ENCODE measurements at places on chromosomes 2 and 18.

GRCh38 chr2:46079985-46080560 lies 217.1 kb upstream of the EPAS1 start:
- no peak for DNase-seq

DNA sequence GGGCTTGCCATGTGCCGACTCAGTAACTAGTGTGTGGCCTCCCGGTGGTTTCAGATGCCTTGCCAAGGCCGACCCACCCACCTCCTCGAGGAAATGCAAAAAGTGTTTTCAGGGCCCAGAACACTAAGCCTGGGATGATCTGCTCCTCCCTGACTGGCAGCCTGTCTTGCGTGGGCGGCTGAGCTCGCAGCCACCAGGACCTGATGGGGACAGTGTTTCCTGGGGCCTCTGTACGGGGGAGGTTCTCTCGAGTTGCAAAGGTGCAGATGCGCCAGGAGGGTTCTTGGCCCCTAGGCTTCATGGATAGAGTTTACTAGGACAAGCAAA lies 85.2 kb downstream of the GLI2 start:
- no peak for DNase-seq

DNA sequence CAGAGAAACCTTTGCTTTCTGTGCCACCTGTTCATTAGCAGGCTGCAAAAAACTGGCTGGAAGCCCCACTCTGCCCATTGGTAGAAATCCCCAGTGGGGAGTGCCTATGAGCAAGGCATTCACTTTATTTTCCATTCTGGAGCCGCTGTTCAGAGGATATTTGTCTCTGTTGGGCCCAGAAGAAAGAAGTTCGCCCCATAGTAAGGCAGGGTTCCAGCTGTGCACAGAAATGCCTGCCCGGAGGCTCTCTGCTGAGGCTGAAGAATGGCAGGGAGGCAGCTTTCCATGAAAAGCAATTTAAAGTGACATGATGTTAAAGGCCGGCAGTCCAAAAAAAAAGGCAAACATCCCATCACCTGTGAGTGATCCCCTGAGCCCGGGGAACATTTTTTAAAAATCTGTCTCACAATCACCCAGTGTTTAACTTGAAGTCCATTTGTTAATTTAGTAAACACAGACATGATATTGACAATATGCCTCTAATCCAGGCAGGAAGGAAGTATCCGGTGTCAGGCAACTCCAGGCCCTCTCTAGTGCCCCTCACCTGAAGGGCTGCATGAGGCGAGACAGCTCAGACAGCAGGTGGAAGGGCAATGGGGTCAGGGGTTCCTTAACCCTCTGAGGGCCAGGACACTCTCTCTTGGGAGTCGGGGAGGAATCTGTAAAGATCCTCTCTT lies 265.1 kb upstream of the SIX2 start:
- no peak for DNase-seq

- DNase-seq, result no peak
These were observed 220.5 kb downstream of the PIEZO2 start for GRCh38 chr18:10928772-10929373.

DNA sequence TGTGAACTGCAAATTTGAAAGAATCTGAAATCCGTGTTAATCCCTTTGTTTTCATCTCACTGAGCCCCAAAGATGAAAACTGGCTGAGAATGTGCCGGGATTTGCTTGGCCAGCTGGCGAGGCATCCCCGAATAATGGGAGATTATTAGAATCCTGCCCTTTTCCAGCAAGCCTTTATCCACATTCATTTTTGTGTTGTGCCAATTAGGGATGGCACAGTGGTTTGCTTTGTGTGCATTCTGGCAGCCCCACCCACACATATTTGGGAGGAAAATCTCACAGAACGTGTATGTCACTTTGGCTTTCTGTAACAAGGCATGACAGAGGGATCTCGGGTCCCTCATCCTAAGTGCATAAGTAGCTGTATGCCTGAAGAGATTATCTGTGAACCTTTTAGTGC lies 405.8 kb upstream of the FAM98A start:
- DNase-seq, result no peak

DNA sequence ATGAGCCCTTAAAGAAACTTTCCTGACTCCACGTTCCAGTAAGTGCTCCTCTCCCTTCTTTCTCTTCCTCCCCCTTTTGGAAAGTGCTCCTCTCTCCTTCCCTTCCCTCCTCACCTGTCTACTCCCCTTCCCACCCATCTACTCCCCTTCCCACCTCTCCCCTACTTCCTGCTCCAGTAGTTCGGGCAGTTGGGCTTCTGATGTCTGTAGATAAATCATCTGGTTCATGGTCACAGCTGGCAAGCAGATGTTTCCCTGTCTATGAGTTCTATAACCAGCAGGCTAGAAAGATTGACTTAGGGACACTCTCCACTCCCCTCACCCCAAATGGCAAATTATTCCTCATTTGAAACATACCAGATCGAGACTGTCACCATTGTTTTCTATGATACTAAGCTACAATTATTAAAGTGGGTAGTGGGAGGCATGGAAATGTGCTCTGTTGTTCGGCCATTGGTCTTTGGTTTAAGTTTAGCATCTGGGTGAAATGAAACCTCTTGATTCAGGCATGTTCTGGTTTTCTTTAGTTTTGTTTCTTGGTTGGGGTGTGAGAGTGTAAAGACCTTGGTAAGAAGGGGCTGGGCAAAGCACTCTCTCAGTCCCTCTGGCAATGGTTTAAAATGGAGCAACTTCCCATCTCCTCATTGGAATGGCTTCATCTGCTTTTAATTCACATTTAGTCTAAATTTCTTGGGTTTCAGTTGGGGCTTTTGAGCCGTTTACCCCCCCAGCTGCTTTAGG lies 413.2 kb upstream of the SPRED2 start:
- no peak for DNase-seq

GRCh38 chr18:36212301-36213171 lies 25.2 kb downstream of the MOCOS start:
- no peak for DNase-seq

DNA sequence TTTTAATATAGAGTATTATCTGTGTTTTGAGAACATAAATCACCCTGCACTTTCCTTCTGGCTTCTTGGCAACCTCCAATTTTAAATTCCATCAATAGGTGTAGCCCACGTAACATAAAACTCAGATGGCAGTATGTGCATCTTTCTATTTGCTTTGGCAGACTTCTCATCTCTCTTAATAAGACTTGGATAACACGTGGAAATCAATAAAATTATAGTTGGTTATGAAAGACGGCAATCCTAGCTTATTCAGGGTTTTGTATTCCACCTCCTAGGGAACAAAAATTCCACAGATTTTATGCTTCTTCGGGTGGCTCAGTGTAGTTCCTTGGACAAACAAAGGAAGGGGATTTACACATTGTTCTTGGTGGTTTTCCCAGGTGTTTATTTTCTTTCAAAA lies 299.3 kb downstream of the RND3 start:
- DNase-seq, result no peak

DNA sequence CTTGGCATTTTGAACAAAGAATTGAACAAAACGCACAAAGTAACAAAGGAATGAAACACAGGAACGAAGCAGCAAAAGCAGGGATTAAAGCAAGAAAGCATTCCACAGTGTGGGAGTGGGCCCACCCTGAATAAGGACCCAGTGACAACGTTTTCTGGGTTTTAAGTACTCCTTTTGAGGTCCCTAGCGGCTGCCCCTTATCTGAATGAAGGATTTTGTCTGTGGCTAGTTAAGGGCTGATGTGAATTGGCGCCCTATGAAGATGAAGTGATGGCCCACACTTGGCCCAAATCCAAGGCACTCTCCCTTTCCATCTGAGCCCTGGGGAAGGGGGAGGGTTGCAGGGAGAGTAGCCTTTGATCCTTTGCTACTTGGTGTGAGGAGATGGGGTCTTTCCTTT lies 7.8 kb upstream of the CCDC141 start:
- DNase-seq, result no peak

GRCh38 chr2:102114851-102115497 lies 27.6 kb upstream of the IL1R1 start:
- no peak for DNase-seq

GRCh38 chr2:24374301-24374700 lies 14.0 kb upstream of the ITSN2 start:
- DNase-seq, result no peak

DNA sequence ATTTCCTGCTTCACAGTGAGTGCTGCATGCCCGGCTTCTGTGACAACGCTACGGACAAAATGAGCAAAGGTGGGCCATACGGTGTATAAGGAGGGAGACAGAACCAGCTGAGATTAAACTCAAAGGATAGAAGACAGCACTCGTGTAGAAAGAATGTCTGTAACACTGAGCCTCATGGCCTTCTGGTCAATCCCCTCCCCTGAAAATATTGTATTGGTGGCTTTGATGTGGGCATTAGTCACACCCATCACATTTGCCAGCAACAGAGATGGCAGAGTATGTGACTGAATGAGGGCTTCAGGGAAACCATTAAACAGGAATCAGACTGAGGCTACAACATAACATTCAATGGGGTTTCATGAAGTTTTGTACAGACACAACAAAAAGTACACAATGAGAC lies 287.8 kb upstream of the CCDC68 start:
- DNase-seq, result no peak

DNA sequence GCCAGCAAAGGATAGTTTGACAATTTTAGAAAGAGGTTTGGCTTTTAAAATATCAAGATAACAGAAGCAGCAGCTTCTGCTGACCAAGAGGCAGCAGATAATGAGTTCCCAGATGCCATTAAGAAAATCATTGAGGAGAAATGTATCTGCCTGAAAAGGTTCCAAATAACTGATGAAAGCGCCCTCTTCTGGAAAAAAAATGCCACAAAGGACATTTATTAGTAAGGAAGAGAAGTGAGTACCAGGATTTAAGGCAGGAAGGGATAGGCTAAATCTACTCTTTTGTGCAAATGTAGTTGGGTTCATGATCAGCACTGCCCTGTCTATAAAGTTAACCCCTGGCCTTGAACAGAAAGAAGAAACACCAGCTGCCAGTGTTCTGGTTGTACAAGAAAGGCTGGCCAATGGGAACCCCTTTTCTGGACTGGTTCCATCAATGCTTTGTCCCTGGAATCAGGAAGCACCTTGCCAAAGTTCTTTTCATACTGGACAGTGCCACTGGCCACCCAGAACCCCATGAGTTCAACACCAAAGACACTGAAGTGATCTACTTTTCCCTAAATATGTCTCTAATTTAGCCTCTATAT lies 40.6 kb downstream of the DHX57 start:
- DNase-seq, result no peak

DNA sequence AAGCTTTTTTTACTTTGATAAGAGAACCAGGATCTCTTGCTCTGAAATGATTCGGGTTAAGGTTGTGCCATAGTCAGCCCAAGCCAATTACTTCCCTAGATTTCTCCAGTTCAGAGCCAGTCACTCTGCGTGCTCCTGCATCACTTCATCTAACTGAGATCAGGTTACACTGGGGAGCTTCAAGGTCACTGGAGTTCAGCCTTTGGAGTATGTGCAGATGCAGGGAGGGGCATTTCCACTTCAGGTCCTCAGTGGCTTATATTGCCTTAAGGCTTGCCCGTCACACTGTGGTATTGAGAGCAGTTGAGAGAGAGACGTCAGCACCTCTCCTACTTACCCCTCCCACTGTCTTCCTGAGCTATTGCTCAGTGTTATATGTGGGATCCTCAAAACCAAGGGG lies 317.8 kb downstream of the EPHA4 start:
- DNase-seq, result no peak

GRCh38 chr2:169303579-169304305 lies 58.6 kb downstream of the LRP2 start:
- no peak for DNase-seq

DNA sequence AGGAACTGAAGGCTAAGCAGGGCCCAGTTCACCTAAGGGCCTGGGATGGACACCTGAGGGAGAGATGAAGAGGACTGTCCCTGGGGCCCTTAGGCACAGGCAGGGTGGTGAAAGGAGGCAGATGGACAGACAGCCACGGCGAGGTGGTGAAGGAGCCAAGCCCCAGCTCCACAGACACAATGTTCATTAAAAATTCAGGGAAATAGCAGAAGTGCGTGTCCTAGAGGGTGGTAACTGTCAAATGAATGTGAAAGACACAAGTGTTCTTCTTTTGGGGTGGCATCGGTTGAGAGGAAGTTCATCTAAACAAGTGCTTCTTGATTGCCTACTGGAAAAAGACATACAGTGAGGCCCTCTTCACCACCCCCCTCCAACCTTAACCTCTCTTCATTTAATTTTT lies 76.2 kb upstream of the SIX2 start:
- no peak for DNase-seq

GRCh38 chr2:95292623-95293260 lies 4.4 kb upstream of the KCNIP3 start:
- DNase-seq, result no peak

DNA sequence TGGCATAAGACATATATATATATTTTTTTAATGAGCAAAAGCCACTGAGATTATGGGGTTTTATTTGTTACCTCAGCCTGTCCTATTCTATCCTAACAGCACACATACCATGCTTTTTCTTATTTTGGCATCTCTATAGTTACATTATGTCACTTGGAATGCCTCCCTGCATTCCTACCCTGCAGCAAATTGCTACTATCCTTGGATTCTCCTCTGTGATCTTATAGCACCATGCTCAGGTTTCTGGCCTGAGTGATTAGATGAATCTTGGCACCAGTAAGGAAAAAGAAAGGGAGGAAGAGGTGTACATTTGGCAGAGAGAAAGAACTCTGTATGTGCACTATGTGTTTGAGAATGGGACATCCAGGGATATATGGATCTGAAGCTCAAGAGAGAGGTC lies 86.3 kb upstream of the PELI1 start:
- DNase-seq, result no peak
